ENCODE measurements at places on chromosomes 2 and 18. TPM values are rescaled to one million over a fixed set of nuclear protein-coding genes. Genes with fewer than 3 reads are reported as not detected.

The ELAC1 gene
- 2.6 TPM for total RNA-seq

The KYNU gene
- 31.4 TPM for total RNA-seq

The RAB6C gene
- not detected for total RNA-seq

The AQP4 gene
- not detected for total RNA-seq

The CRYGC gene
- not detected for total RNA-seq

The STPG4 gene
- total RNA-seq = under 0.01 TPM

The CFAP65 gene
- not detected for total RNA-seq

The SYT4 gene
- not detected for total RNA-seq

The RAB11FIP5 gene
- total RNA-seq = 21.9 TPM

The SCG2 gene
- total RNA-seq = 0.13 TPM

The DPY30 gene
- total RNA-seq = 75.7 TPM

The ICA1L gene
- total RNA-seq = 2.3 TPM

The ANKRD30B gene
- total RNA-seq = not detected

The MYOM1 gene
- total RNA-seq = 0.38 TPM

The DUSP28 gene
- 1.9 TPM for total RNA-seq

The YIPF4 gene
- total RNA-seq = 21.9 TPM

The PRSS56 gene
- total RNA-seq = not detected

The DARS1 gene
- 106 TPM for total RNA-seq

The PRKAG3 gene
- total RNA-seq = not detected

The NOL4 gene
- not detected for total RNA-seq

The LOXL3 gene
- 0.13 TPM for total RNA-seq

The DOK6 gene
- not detected for total RNA-seq

The ABCG5 gene
- total RNA-seq = not detected

The NXPH2 gene
- total RNA-seq = not detected

The ADD2 gene
- not detected for total RNA-seq

The INPP4A gene
- total RNA-seq = 18.2 TPM

The VWC2L gene
- total RNA-seq = not detected

The APLF gene
- 6.1 TPM for total RNA-seq

The RESP18 gene
- total RNA-seq = not detected

The CSRNP3 gene
- 0.26 TPM for total RNA-seq

The KIF1A gene
- total RNA-seq = not detected

Data from bronchial epithelial cell (primary cell).